ENCODE measurements at places on chromosomes 5 and 9.

GRCh38 chr9:27387722-27388121 lies 90.8 kb upstream of the EQTN start:
- no peak for DNase-seq

GRCh38 chr9:88531920-88532698 lies 2.9 kb upstream of the NXNL2 start:
- no peak for DNase-seq

- no peak for DNase-seq
These were observed 25.8 kb downstream of the NADK2 start for GRCh38 chr5:36215910-36216309.

GRCh38 chr5:108672639-108673038 lies 75.1 kb upstream of the FER start:
- DNase-seq, result no peak

DNA sequence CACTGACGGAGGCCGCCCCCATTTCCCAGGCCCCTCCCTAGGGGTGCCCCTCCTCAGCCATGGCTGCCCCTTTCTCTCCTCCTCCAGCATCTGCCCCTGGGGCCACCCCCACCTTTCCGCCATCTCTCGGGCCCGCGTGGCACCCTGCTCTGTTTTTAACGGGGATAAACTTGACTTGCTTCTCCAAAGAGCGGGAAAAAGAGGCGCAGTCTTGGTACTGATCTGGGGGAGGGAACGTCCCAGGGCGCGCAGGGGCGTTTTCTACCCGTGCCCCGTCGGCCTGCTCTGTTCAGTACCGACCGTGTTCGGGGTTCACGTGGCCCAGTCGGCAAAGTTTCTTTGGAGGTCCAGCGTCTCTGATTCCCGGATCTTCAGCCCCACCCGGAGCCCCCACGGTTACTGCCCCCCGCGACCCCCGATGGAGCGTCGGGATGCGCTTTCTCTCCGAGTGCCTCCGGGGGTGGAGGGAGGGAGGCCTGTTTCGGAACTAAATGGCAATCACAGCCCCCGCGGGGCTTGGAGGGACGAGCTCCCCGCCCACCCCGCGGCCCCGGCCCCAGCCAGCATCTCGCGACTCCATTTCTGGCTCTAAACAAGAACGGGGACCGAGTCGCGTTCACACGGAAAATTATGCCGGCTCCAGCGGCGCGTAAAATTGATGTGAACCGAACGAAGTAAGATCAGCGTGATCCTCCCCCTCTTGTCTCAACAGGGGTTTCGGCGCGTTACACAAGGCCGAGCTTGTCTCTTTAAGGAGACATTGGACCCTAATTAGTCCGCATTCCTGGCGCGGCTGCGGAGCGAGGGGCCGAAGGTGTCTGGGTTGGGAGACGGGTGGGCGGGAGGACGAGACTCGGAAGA lies 1.1 kb upstream of the TLE4 start:
- DNase-seq, result peak; percentile 38

DNA sequence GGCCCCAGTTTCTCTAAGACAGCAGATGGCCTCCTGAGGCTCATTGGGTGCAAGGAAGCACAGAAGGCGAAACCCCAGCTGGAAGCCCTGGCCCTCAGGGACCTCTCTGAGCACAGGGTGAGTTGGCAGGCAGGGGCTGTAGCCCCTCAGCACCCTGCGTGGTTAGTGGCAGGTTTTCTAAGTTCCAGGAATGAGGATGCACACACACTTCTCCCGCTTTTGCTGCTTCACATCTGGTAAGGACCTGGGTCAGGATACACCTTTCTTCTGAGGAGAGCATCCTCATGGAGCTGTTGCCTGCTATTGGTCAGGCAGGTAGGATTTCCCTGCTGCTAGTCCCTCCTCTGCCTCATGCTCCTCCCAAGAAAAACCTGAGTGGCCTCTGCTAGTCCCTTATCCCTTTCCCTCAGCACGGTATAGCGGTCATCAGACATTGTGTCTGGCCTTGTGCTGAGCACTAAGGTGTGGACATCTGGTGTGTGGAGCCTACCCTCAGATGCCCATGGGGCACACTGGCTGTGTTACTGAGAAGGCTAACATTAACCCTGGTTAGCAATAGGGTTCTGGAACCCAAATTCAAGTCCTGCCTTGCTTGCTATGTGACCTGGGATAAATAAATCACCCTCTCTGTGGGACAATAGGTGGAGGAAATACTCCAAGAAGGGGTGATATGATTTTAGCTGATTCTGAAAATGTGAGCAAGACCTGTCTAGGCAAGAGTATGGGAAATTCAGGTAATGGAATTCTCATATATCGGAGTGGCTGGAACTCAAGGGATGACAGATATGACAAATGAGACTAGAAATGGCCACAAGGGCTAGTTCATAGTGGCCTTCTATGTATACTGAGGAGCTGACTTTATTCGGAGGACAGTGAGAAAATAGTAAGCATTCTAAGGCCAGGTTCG lies 1.6 kb downstream of the SLC22A4 start:
- DNase-seq, result no peak

GRCh38 chr9:72592502-72593403 lies 71.3 kb downstream of the TMC1 start:
- no peak for DNase-seq

DNA sequence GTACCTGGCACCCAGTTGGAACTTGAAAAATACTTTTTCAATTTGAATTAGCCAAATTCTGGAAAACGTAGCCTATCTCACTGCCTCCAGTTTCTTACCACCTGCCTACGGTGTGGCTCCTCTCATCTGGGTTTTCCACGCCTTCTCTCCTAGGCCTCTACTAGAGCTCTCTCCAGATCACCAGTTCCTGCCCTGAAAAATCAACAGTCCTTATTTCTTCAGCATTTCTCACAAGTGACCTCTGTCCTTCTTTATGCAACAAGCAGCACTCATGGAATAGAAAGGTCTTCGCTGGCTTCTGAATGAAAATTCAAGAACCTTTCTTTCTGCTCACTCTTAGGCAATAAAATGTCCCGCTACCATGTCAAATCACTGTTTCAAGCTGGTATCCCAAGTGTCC lies 64.8 kb downstream of the PIP5K1B start:
- no peak for DNase-seq

DNA sequence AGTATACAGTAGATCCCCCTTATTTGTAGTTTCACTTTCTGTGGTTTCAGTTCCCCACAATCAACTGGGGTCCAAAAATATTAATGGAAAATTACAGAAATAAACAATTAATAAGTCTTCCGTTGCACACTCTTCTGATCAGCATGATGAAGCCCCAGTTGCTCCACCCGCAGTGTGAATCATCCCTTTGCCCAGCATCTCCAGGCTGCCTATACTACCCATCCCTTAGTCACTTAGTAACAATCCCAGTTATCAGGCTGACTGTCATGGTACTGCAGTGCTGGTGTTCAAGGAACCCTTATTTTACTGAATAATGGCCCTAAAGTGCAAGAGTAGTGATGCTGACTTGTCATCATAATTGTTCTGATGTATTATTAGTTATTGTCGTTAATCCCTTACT lies 28.9 kb downstream of the SHC3 start:
- no peak for DNase-seq

- DNase-seq, result no peak
These were observed 530.8 kb downstream of the SPATA31D1 start for GRCh38 chr9:82519332-82519731.

GRCh38 chr5:125011947-125012346 lies 265.5 kb upstream of the ZNF608 start:
- DNase-seq, result no peak

- DNase-seq, result no peak
These were observed 71.9 kb downstream of the ZNF354C start for GRCh38 chr5:179131886-179132585.

DNA sequence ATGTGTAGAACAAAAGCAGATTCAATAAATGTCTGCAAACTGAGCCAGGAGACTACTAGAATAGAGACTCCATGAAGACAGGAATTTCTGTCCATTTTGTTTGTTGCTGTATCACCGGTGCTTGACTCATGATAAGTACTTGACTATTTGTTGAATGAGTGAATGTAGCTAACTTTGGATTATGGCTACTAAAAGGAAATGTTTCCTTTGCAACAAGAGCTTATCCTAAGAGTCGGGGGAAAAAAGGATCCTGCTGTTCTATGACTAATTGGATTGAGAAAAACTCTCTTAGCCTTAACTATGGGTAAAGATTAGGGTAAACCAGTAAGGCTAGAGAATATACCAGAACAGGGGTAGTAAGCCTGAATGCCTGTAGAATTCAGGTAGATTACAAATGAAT lies 3.5 kb downstream of the PAIP1 start:
- no peak for DNase-seq

DNA sequence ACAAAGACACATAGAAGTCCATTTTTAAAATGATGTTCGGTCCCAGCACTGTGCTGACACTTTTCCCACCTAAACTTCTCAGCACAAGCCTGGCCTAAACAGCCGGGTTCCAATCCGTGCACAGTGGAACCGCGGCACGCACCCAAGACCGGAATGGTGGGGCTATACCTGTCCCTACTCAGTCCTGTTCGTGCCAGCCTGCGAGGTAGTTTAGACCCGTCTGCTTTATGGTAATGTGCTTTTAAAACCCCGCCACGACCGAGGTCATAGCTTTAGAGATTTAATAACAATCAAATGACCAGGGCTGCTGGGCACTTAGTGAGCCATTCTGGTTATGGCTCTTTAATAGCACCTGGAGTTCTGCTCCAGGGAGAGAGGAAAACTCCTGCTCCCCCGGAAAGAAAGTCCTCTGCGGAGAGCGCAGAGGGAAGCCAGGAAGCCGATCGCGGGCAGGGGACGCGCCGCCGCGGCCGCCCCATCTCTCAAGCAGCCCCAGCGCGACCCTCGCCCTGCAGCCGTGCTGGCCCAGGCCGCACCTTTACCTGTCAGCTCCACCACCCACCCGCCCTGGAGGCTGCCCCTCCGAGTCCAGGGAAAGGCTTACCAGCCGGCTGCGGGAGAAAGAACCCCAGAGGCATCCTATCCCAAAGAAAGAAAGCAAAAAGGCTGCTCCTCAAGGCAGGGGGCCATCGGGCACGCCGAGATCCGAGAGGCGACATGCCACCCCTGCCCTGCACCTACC lies 511 bp downstream of the ARL15 start:
- DNase-seq, result no peak

GRCh38 chr9:70165006-70165602 lies 93.7 kb upstream of the SMC5 start:
- DNase-seq, result no peak

DNA sequence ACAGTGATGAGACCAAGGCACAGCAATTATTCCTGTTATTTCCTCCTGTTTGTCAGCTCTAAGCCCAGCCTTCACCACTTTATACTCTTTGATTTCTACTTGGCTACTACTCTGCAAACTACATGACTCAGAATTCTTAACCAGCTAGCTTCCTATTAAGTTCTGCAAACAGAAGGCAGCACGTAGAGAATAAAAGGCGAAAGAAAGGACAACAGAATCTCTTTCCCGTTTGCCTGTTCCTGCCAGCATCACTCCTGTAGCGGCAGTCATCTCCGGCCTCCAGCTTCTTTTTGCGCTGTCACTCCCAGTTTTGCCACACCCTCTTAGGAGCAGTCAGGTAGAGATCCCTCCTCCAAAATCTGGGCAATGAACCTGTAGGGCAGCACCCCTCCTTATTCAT lies 29.9 kb downstream of the DPYSL3 start:
- DNase-seq, result no peak

- DNase-seq, result no peak
These were observed 43.4 kb upstream of the TRIM32 start for GRCh38 chr9:116643691-116644090.

GRCh38 chr5:43601454-43602260 lies 1.3 kb upstream of the NNT start:
- no peak for DNase-seq

- no peak for DNase-seq
These were observed 27.0 kb downstream of the ADRA1B start for GRCh38 chr5:159943326-159943725.

DNA sequence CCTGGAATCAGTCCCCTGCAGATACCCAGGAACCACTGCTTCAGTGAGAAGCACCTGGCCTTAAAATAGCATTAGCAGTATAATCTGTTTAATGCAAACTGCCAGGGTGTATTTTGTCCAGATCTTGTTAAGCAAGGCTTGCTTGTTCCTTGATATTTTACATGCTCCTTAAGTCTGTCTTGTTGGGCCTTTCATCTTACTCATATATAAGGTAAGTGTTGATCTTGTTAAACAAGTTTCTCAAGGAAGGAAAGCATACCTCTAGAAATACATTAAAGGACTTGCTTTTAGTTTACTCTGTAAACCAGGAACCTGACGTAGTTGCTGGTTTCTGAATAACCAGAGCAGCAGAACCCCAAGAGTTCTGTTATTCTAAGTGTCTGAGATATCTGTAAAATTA lies 13.7 kb downstream of the HSPA4 start:
- DNase-seq, result no peak

GRCh38 chr9:19643875-19644274 lies 145.0 kb downstream of the SLC24A2 start:
- no peak for DNase-seq
